Tibial nerve (tissue), 4 donors: ENCODE measurements at places on chromosomes 2 and 18. TPM values are rescaled to one million over a fixed set of nuclear protein-coding genes. Genes with fewer than 3 reads are reported as not detected.

- DNase-seq = no peak
Measured at GRCh38 chr18:50820901-50821520, 1.2 kb upstream of the MRO start.

- DNase-seq = no peak
Measured at GRCh38 chr2:213161759-213162515, 10.5 kb upstream of the IKZF2 start.

DNA sequence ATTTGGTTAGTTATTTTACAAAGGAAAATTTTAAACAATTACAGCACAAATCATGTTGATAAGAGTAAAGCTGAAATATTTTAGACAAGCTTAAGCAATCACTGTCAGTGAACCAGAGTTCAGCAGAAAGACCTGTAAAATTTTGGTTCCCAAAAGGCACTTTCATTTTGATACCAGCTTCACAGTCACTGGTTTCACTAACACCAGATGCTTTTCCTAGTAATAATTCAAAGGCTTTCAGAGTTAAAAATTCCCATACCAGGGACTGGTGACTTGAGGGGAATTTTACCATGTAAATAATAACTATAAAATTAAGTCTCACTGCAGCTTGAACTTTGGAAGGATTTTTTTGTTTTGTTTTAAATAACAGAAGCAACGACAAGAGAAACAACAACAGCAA lies 102.3 kb upstream of the CD302 start:
- DNase-seq = no peak

GRCh38 chr2:176891105-176891504 lies 321.5 kb upstream of the HNRNPA3 start:
- no peak for DNase-seq

Gene ROCK1
- total RNA-seq = 91.0 TPM

DNA sequence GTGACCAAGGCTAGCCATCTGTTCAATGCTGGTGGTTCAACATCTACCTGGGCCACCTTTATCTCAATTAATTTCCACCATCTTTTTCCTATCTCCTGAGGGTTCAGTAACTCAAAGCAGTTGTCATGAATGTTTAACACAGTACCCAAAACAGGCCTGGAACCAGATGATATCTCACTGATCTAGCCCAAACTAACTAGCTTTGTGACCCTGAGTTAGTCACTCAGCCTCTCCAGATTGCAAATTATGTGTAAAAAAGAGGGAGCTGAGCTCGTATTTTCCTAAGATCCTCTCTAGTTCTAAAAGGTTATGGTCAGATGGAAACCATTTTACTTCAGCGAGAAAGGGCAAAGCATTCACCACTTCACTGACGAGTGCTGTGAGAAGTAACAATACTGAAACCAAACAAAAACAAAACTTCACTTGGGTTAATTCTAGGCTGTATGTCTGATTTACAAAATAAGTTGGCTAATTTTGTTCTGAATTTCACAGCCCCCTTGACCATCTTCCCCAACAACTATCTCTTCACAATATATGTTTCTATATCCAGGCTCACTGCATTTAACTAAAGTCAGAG lies 14.8 kb downstream of the SPRED2 start:
- DNase-seq = no peak

DNA sequence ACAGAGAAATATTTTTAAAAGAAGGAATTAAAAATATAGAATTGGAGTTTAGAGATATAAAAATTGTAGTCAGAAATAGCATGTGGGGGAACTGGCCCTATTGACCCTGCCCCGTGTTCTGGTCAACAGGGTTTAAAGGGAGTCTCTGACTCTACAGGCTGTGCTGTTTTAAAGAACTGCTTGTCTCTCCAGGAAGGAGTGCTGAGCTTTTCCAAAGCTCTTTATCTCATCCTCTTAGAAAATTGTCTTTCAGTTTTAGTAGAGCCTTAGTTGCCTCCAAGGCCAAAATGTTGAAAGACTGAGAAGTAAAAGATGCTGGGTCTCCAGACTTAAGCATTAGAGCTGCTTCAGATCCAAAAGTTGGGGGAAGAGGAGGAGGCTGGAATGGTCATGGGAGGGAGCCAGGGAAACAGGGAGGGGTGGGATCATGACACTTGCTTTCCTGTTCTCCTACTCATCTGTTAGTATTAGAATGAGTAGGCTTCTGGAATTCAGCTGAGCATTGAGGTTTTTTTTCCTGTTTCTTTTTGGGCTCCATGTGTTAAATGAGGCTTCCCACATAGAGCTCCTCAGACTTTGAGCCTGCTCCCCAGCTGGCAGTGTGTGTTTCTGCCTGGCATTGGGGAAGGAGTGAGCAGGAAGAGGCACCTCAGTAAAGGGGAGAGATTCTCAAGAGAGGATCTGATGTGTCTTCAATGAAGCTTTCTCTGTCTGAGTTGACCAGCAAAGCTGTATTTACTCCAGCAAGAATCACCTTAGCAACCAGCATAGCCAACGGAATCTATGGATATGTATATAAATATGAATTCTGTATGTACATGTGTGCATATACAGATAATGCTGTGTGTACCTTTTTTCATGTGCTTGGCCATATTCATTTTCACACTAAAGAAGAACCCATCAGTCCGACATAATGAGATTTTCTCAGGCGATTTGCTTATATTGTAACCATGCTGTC lies 186.8 kb upstream of the FBXO11 start:
- DNase-seq = no peak

DNA sequence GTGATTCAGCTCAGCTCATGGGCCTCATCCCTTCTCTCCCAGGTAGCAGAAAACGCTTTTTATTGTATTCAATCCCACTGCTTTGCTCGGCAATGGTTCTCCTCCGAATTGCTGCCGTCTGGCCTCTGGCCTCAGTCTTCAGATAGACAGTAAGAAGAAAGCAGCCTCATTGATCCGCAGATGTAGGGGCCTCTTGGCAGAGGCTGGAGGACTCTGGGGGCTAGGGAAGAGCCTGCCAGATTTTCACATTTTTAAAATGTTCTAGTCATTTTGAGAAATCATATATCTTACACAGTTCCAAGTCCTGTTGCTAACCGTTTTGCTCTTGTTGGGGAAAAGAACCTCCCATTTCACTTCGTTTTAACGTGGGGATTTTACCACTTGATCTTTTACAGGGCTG lies 123.3 kb downstream of the RNF144A start:
- DNase-seq = no peak

- DNase-seq = no peak
Measured at GRCh38 chr2:100978582-100979191, 23.4 kb upstream of the RPL31 start.

DNA sequence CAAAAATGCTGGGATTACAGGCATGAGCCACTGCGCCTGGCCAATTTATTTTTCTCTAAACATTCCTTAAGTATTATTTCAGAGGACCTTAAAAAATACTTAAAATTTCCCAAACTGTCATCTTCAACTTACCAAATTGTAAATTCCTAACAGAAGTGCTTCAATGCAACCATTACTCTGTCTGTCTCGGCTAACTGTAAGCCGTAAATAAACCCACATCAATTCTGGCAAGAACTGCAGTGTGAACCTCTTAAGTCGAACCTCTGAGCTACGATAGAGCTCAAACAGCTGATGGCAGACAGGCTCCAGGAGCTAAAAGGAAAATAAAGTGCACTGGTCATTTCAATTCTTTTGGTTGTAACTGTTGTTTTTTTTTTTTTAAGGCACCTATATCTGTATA lies 53.4 kb upstream of the ORC2 start:
- no peak for DNase-seq

DNA sequence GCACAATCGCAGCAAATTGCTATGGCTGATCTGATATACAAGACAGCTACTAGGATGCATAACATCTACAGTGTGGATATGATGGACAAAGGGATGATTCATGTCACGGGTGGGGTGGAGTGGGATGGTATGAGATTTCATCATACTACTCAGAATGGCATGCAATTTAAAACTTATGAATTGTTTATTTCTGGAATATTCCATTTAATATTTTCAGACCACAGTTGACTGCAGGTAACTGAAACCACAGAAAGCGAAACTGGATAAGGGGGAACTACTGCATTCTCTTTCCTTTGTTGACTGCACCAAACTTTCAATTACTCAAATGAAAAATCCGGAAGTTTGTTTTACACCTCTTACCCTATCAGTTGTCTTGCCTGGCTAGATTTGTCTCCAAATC lies 94.4 kb upstream of the NEUROD1 start:
- no peak for DNase-seq

DNA sequence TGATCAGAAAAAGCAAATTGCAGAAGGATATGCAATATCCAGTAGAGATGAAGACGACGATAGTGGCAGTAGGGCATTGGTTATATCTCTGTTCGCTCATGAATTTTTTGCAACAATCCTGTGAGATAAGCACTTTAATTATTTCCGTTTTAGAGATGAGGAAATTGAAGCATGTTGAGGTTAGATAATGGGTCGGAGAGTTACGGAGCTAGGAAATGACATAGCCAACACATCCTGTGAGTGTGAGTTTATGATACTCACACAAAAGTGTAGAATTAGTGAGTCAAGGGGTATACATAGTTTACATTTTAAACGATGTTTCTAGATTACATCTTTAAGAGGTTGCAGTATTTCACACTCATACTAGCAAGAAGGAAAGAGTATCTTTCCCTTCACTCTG lies 123.1 kb upstream of the ARL4C start:
- DNase-seq = no peak

Gene DIS3L2
- total RNA-seq = 74.9 TPM

DNA sequence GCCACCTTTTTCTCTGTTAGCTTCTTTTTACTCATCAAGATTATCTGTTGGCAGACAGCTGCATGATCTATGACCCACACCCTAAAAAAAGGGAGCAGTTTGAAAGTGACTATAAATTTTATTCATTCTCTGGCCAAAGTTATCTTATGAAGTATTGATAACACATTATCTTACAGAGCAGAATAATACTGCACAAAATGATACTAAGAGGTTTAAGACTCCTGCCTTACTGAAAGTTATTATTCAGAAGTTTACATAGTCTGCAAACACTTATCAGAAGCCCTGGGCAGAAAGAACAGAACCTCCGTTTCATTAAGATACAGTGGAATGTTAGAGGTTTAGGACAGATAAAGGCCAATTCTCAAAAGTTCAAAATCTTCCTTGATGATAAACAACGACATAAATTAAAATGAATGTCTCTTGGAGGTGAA lies 78.2 kb downstream of the ZEB2 start:
- no peak for DNase-seq

- no peak for DNase-seq
Measured at GRCh38 chr2:141417246-141417797, 713.5 kb downstream of the LRP1B start.

GRCh38 chr2:27322301-27322765 lies 564 bp downstream of the MPV17 start:
- no peak for DNase-seq

DNA sequence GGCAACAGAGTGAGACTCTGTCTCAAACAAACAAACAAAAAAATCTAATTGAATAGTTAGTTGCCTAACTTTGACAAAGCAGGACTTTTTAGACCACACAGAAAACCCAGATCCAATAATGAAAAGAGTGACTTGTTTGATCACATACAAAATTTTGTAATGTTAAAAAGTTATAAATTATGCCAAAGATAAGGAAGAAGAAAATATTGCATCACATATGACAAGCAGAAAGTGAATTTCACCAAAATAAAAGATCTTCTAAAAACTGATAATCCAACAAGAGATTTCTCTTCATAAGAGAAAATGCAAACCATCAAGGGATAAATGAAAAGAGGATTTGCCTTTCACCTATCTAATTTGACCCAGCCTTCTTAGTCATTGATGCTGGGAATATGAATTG lies 2.8 kb upstream of the RMP24 start:
- DNase-seq = no peak

Gene GAL3ST2
- 0.30 TPM for total RNA-seq

Gene TFPI
- 88.5 TPM for total RNA-seq

Gene CNTNAP5
- not detected for total RNA-seq

DNA sequence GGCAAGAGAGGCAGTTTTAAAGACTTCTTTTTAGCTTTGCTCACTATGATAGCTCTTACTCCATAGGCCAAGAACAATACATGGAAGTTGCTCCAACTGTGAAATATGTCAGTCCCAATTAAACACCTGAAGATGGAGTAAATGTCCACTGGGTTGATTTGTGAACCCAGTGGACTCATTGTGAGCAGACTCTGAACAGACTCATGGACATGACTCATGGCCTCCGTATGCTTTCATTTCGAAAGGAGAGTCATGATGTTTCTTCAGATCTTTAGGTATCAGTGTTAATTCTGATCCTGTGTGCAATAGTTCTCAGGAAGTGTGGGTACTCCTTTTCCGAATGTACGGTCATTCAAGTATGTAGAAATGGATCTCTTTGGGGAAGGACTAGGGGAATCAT lies 5.4 kb upstream of the CWC22 start:
- DNase-seq = no peak

Gene NAT8
- total RNA-seq = not detected

DNA sequence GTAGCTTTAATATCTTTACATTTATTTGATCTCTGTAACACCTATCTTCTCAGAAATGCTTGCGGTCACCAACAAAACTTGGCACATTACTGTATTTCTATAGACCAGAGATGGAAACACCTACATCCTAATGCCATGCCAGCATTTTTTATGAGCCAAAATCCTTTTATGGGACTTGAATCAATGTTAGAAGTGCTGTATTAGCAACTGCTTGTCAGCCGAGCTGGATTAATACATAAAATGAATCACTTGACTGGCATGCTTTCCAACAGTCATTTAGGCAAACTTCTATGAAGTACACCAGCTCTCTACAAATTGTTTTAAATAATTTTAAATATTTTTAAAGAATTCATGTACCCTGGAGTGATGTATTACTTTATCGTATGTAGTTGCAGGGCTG lies 272.9 kb upstream of the NRP2 start:
- no peak for DNase-seq

Gene PSME4
- 32.4 TPM for total RNA-seq

Gene TTL
- total RNA-seq = 27.8 TPM

DNA sequence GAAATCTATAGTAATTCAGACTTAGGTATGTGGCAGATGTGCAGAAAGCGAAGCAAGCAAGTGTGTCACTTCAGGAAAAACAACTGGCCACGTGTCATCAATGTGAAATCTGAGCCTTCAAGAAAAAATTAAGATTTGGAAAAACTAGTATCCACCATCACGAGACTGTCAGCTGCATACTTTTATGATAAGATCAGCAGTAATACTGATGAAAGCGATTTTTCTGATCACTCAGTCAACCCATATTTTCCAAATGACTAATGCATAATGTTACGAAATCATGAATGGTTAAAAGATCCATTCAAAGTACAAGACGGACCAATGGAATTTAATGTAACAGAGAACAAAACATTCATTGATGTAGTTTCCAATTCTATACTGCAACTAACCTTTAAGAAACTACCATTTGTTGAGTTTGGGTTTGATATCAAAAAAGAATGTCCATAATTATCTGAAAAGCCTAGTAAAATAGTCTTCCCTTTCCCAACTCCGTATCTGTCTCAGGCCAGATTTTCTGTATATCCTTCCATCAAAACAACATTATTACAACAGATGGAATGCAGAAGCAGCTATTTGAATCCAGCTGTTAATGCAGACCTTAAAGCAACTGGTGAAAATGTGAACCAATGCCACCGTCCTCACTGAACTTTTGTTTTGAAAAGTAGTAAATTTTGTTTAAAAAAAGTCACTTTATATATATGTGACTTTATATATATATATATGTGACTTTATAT lies 17.0 kb upstream of the BCL2 start:
- DNase-seq = no peak

- no peak for DNase-seq
Measured at GRCh38 chr2:118918017-118918416, 24.0 kb upstream of the MARCO start.
